ENCODE measurements at places on chromosomes 2 and 18.
A peak's percentile ranks its signal among the peaks of the same experiment; 100 is the strongest.

DNA sequence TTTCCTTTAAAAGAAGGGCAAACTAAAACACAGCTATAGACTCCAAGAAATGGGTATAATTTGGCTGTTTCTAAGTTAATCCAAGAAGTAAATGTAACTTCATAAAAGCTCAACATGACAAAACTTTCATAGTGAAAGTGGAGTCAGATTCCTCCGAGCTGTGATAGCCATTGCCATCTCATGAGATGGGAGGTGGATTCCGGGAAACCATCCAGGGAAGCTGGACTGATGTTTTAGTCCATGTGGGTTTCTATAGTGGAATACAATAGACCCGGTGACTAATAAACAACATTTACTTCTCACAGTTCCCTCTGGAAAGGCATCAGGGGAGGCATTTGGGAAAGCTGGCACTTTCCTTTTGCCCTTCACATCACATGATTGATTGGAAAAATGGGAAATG is 10.0 kb upstream of the LAPTM4A start:
- peak; percentile 72 for DNase-seq

DNA sequence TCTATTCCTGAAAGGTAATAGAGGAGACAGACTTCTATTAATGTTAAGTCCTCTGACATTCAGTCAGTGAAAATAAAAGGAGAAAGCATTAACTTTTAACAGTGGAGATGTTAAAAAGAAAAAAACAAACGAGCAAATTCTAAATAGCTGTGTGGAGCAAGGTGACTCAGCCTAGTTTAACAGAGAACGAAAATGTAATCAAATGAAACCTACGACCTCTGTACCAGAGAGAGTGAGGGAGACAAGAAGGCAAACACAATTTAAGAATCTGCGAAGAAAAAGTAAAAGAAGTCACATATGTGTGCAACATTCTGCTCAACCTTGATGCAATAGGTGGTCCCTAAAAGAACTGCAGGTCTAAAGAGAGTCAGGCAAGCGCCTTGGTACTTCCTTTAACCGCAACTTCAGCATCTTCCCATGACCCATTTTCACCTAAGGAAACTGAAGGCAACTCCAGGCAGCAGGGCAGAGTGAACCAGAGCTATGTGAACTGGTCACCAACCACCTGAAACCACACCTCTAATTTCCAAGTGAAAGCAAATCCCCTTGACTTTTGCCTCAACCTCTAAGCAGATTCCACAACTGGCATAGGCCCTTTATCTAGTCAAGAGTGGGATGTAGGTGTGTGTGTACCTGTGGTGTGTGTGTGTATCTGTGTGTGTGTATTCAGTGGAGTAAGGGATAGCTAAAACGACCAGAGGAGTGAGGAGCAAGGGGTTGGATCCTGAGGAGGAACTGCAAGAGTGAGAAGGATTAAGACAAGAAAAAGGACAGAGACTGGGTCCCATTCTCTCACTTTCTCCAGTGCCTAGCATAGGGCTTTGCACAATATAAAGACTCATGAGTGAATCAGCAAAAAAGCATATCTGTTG is 43.0 kb downstream of the FIGN start:
- DNase-seq, result no peak

DNA sequence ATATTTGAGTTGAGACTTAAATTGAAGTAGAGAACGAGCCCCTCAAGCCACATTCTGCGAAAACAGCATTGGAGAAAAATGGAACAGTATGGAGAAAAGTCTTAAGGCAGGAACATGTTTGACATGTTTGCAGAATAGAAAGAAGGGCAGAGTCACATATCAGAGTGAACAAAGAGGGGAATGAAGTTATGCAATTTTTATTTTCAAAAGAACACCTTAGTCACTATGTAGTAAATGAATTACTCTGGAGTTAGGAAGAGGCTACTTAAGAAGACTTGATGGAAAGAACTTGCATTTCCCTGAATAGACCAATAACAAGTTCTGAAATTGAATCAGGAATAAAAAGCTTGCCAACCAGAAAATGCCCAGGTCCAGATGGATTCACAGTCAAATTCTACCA is 391.4 kb upstream of the CDH19 start:
- no peak for DNase-seq

DNA sequence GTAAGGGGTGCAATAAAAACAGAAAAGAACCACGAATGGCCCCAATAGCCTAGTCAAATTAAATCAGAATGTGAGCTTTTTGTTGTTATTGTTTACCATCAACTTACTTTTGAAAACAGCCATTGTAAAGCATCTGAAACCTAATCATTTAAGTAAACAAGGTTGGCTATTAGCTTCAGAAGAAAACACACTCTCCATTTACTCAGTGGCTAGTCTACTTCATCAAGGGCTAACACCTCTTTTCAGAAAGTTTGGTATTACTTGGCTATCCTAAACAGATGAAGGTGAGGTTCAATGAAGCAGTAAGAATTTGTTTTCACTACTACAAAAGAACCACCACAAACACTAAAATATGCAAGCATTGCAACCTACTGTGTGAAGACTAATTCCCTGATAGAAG is 398.0 kb downstream of the CDH2 start:
- no peak for DNase-seq

Measured in muscle of leg (tissue), 16 donors.